ENCODE measurements at places on chromosomes 5 and 9.

- no peak for DNase-seq
Measured at GRCh38 chr9:133102190-133103021, 18.6 kb downstream of the RALGDS start.

DNA sequence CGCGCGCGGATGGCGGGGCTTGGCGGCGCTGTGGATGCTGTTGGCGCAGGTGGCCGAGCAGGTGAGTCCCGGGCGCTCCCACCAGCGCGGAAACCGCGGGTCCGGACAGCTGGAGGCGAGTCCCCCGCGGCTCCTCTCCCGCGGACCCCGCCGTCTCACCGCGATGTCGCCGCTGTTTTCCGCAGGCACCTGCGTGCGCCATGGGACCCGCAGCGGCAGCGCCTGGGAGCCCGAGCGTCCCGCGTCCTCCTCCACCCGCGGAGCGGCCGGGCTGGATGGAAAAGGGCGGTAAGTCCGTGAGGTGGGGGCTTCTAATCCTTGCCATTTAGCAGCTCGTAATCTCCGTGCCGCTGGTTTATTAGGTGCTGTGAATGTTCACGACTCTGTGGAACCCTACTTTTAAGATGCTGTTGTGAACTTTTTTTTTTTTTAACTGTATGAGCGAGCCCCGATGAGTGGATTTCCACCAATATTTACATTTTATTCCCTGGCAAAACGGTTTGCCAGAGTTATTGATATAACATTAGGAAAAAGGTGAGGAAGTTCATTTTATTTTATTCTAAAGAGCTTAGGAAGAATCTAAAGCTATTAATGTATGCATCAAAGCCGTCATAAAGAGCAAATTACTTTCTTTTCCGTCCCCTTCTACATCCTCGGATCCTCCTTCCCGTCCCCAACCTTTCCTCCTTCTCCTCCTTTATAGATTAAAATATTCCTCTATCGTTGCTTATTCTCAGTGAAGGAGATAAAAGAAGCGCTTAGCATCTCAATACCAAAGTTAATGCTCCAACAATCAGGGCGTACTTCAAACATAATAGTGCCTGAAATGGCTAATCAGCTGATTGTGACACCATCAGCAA is 579 bp downstream of the ADAMTS16 start:
- peak; percentile 56 for DNase-seq

DNA sequence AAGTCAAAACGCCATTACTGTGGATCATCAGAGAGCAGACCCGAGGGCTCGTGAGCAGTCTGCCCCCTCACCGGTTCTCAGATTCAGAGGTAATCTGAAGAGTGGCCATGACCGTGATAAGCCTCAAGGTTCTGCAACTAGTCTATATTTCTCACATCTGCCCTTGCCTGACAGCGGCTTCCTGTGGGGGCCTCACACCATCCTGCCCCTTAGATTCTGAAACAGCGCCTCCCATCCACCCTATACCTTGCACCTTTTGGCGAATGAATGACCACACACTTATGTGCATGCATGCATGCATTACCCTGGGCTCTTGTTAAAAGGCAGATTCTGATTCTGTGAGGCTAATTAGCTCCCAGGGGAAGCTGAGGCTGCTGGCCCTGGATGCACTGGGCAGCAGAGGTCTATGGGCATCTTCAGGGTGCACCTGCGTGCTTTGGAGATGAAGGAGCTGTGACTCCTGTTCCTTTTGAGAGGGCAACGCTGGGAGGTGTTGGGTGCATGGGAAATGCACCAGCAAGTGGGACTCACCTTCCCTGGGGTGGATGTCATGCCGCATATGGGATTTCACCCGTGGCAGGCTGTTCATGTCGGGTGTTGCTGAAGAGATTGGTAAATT is 7.8 kb upstream of the GADD45G start:
- DNase-seq = no peak

- DNase-seq = no peak
Measured at GRCh38 chr5:142023836-142024235, 11.0 kb upstream of the GNPDA1 start.

DNA sequence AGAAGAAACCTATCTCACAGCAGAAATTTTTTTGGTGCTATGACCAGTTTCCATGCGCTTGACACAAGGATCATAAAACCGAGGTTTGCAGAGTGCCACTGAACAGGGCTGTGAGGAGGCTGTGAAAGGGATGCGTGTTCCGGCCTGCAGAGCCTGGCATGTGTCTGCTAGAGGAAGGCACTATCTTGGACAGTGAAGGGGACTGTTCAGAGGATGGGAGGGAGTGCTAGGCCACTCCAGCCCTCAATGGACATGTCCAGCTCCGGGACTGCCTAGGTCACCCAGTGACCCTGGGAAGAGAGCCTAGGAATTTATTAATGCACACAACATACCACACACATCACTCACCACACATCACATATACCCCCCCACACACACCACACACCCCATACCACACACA is 275.9 kb downstream of the GADD45G start:
- no peak for DNase-seq

- DNase-seq = no peak
Measured at GRCh38 chr9:1005043-1005667, 28.7 kb downstream of the DMRT3 start.

Data from nephron progenitor cell (in vitro differentiated cells).